ENCODE measurements at places on chromosomes 7 and 10. TPM values are rescaled to one million over a fixed set of nuclear protein-coding genes. Genes with fewer than 3 reads are reported as not detected.

The MUC12 gene
- 1.7 TPM for polyA plus RNA-seq

The KEL gene
- polyA plus RNA-seq, result not detected

The ZNF488 gene
- polyA plus RNA-seq, result not detected

The CYP2C19 gene
- not detected for polyA plus RNA-seq

The PSPH gene
- polyA plus RNA-seq, result 7.2 TPM

The C7orf33 gene
- polyA plus RNA-seq, result not detected

The VSTM2A gene
- not detected for polyA plus RNA-seq

The CFAP70 gene
- polyA plus RNA-seq, result 1.6 TPM

The PLXNA4 gene
- 1.6 TPM for polyA plus RNA-seq

The RAB19 gene
- not detected for polyA plus RNA-seq

The CDK14 gene
- polyA plus RNA-seq, result 14.7 TPM

The ARHGEF35 gene
- 4.4 TPM for polyA plus RNA-seq
